ENCODE measurements at places on chromosomes 6 and 20.

DNA sequence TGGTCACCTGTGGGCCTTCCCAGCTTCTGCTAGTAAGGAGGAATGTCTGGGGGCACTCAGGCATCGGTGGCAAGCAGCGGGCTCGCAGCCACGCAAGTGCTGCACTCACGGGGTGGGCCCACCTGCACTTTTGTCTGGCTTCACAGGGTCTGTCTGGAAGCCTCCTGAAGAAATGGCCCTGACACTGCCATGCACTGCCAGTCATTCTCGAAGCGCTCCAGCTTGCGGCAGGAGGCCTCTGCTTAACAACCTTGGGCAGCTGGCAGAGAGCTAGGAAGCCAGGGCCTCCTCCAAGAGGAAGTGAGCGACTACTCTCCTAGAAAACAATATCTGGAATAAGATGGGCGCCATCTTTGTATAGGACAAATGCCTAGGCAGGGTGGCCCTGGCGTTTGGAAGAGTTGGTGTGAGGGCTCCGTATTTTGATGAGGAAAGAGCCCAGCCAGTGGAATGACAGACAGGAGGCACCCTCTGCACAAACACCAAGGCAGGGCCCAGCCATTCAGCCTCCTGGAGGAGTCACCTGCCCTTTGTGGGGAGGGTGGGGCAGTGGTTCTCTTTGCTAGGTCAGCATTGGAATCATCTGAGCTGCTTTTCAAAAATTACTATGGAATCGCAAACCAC, 113.9 kb downstream of the SYNDIG1 start:
- no peak for DNase-seq

- no peak for DNase-seq
Observed at GRCh38 chr20:51563486-51564332, 21.2 kb upstream of the NFATC2 start.

DNA sequence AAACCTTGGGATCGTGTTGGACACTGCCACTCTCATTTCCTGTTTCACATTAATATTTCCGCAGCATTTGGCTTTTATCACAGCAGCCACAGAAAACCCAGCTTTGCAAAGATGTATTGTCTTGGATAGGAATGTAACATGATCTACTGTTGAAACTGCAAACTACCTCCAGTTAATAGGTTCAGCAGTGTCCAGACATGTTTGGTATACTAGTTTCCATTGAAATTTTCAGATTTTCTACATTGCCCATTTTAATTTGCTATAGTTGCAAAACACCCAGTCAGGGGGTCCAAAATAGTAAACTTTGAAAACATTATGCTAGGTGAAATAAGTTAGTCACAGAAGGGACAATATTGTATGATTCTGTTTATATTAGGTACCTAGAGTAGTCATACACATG, 3.3 kb downstream of the ANKRD6 start:
- DNase-seq: no peak

GRCh38 chr6:160421854-160422253, 73.7 kb downstream of the SLC22A3 start:
- DNase-seq: no peak

GRCh38 chr20:44407402-44408184, 52.1 kb downstream of the HNF4A start:
- no peak for DNase-seq

DNA sequence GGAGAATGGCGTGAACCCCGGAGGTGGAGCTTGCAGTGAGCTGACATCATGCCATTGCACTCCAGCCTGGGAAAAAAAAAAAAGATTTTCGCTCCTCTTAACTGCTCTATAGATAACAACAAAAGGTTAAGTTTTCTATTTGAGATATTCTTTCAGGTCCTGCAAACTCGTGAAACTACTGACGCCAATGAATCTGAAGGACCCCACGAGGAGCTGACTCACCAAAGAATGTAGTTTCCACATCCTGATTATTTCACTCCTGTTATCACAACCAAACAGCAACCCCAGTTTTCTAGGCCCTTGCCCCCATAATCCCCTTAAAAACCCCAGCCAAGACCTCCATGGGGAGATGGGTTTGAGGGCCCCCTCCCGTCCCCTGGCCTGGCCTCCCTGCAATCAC, 58.7 kb downstream of the OTOR start:
- no peak for DNase-seq

DNA sequence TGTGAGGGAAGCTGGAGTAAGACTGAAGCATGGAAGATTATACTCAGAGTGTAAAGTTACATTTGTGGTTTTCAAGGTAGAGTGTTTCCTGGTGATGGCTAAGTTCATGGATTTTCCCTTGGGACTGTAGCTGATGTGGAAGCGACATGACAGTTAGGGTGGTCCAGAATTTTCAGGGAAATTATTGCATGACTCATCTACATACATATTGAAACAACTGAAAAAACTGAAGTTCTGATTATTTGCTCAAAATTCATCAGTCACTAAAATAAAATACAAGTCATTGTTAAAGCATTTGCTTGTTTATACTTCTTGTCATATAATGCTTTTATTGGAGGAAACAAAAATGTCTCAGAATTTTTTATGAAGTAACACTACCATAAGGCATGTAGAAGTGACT, 700.0 kb downstream of the RFPL4B start:
- no peak for DNase-seq
